NCI-H526 treated with DMSO at 0.1 percent for 48 hours (cell line): ENCODE measurements at places on chromosomes 13 and 19.
A peak's percentile ranks its signal among the peaks of the same experiment; 100 is the strongest.

DNA sequence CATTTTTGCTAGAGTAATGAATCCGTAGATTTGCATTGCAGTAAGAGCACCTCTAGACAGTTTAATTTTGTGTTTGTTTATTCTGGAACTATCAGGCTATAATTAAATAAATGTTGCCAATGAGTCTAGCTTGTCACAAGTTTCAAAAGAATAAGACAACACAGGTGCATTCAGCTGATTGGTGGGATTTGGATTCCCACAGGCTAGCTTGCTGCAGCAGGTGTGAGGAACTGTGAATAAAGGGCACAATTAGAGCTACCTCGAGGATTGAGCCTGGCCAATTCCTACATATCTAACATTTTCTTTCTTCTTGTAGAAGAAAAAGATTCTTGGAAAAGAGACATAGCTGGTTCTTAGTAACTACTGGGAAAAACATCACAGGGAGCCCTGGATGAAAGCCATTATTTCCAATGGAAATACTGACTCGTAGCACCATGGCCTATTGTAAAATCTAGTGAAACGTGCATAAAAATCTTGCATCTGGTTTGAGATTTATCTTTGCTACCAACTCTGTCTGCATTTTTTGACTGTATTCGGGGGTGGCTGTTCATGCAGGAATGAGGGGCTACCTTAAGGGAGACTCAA lies 360.9 kb downstream of the FGF9 start:
- no peak for DNase-seq

GRCh38 chr19:16268676-16269319 lies 55.8 kb upstream of the KLF2 start:
- DNase-seq: no peak

- DNase-seq: no peak
Measured at GRCh38 chr13:36298535-36299068, 988 bp upstream of the CCDC169 start.

- DNase-seq: no peak
Measured at GRCh38 chr19:7887408-7888144, 734 bp upstream of the LRRC8E start.

GRCh38 chr19:41350735-41351338 lies 2.9 kb downstream of the TGFB1 start:
- DNase-seq: no peak

GRCh38 chr13:113724016-113724758 lies 34.8 kb upstream of the TMEM255B start:
- no peak for DNase-seq

GRCh38 chr13:40189898-40190630 lies 476.4 kb downstream of the FOXO1 start:
- DNase-seq: no peak

DNA sequence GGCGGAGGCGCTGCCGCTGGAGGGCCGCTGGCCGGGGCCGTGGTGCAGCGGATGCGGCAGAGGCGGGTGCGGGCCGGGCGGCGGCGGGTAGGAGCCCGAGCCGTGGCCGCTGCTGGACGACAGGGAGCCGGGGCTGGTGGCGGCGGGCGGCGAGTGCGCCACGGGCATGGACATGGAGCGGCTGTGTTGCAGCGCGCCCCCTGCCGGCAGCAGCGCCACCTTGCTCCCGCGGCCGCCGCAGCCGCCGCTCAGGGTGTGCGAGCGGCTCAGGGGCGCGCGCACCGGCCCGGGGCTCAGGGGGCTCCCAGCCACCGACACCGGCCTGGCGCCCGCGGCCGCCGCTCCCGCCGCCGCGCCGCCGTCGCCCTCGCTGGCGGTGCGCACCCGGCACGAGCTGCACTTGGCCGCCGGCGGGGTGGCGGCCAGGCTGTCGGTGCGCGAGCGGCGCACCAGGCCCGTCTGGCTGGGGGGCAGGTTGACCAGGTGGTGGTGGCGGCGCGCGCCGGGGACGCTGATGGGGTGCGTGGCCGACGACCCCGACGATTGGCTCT lies 1.7 kb downstream of the IRS2 start:
- DNase-seq: peak; percentile 91

DNA sequence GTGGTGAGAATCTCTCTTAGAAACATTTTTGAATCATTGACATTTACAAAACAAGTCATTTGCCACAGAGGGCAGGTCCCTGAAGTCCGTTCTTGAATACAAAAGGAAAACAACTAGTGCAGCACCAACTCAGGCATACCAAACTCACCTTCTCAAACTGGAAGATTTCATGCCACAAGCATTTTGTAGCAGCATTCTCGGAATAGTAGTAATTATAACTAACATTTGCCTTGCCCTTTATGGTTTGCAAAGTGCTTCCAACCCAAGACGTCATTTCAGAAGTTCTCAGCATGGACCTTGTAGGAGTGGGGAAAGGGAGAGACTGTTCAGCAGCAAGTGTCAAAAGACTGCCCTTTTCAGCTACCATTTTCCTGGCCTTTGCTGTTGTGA lies 344.6 kb downstream of the RFC3 start:
- no peak for DNase-seq

GRCh38 chr13:101626925-101627555 lies 174.6 kb downstream of the ITGBL1 start:
- no peak for DNase-seq

GRCh38 chr19:3836887-3837286 lies 32.0 kb downstream of the ZFR2 start:
- no peak for DNase-seq

DNA sequence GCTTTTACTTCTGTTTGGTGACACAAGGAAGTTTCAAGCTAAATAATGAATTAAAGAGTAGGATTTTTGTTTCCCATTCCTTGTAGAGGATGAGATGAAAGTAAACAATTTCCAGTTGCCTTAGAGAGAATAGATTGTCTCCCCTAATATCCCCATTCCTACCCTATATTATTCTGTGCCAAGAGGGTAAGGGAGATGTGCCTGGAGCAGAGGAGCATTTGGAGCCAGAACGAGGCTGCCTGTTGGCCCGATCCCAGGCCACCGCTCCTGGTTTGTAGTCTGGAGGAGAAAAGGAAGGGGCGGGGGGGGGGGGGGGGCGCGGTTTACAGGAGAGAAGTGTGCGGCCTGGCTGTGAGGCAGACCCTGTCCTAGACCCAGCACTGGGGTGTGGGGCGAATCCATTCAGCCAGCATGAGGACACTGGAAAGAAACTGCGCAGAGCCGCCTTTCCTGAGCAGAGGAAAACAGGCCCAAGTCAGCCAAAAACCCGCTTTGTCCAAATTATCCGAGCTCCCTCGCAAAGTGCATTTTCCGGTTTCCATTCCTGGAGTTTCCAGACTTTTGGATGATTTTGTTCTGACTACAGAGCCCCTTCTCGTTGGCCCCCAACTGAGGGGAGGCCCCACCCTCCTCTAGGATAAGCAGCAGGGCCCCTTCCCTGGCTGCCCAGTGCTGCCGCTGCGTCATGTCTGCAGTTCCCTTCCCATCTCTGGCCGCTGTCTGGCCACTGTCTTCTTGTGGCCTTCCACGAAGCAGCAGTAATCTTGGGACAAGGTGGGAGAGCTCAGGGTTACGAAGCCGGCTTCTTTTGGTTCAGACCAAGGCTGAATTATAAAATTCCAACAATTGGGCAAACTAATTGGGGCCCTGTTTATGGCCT lies 23.0 kb downstream of the NFIX start:
- no peak for DNase-seq

- no peak for DNase-seq
Measured at GRCh38 chr19:5125797-5126497, 157.0 kb downstream of the KDM4B start.

DNA sequence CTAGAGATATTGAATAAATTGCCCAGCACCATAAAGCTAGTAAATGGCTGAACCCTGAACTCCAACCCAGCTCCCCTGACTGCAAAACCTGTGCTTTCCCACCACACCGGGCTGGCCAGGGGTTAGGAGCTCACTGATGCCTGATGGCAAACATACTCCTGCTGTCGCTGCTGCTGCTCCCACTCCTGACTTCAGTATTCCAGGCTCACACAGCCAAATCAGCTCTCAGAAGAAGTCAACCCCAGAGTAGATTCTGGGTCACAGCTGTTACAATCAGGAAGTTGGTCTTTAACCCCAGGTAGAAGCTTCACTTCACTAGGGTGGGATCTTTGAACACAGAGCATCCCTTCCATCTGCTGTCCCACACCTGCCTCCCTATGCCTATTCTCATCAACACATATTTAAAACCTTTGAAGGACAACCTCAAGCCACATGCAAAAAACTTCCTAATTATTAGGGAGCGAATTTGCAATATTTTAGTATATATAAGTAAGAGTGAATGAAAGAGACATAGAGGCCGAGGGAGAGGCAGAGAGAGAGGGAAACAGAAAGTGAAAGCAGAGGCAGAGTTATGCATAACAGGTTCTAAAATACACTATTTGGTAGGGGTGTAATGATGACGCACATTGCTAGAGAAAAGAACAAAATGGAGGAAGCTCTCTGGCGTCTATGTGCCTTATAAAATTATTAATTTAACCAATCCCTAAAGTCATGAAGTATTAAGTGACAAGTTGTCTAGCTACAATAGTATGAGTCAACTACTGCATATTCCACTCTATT lies 99.4 kb upstream of the SERP2 start:
- no peak for DNase-seq

DNA sequence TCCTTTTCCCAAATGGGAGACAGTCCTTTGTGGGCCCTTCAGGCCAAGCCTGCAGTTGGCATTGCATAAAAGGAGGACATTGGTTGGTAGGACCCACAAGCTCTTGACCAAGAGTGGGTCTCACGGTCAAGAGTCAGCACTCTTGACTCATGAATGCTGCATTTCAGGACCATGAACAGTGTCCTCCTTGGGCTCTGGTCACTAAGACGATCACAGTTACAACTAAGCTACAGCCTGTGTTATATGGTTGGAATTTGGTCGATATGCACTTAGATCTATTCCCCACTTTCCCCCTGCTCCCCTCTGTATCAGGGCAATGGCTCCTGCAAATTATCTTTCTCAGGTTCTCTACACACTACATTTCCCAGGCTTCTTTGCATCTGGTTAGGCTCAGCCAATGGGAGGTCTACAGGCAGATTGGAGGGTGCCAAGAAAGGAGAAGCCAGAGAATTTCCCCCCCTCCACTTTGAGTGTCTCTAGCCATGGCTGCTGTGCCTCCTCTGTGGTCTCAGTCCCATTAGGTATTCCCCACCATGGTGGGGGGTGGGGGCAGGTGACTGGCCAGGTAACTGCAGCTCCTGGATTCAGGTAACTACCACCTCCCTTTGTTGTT lies 3.1 kb upstream of the OLFM2 start:
- DNase-seq: no peak

GRCh38 chr13:113327391-113327765 lies 30.3 kb downstream of the LAMP1 start:
- no peak for DNase-seq

DNA sequence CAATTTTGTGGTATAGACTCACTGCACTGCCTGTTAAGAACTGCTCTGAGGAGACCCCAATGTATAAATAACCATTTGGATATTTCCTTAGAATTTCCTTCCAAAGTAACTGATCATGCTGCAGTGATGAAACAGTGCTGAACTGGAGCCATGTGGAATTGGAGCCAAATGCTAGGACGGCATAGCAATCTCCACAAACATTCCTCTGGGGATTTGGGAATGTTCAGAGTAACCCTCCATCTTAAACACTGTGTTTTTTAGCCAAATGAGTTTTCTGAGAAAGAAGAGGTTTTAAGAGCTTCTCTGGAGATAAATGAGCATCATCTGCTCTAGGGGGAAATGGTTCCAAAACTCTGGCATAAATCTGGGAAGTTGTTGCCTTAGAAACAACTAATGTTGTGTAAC lies 98.2 kb downstream of the OLFM4 start:
- no peak for DNase-seq
